ENCODE measurements at places on chromosomes 7 and 10.

- no peak for DNase-seq
Measured at GRCh38 chr7:103879411-103879810, 110.0 kb downstream of the RELN start.

DNA sequence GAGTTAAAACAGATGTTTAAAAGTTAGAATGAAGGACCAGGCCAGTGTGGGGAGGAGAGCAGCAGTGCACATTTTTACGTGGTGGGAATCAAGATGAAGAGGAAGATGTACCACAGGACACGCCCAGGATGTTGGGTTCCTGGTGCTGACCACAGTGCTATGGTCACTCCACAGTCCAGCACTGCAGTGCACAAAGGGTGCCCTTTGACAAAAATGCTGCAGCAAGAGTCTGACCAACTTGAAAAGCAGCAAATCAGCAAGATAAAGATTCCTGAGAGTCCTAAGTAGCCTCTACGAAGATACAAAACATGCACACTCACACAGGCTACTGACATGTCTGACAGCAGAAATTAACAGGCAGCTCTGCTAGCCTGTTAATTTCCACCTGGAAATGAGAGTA lies 107.1 kb downstream of the PIP4K2A start:
- DNase-seq = no peak

GRCh38 chr7:120859459-120859858 lies 1.5 kb upstream of the TSPAN12 start:
- DNase-seq = no peak

DNA sequence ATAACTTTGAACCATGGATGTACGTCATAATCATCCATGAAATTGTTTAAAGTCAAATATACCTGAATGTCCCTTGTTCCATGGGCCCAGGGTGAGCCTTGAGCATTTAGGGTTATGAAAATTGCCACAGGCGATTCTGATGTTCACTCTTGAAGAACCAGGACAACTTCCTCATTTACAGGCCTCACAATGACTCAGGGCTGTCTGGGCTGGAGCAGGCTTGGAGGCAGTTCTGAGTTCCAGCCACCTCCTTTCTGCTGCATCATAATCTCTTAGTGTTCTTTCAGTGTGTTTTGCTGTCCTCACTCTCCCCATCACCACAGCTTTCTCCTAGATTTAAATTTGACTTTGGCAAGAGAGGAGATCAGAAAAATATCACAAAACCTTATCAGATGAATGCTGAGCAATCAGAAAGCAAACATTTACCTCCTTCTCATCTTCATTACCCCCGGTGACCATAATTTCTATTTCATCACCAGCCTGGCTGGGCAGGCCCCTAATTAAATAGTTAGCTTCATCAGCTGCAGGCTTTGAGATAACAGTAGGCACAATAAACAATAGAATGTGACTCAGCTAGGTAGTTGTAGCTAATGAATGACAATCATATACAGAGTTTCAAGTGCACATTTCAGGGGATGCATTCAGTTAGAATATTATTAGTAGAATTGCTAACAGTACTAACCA lies 571.0 kb downstream of the SH2D4B start:
- DNase-seq = no peak

GRCh38 chr10:78349911-78350663 lies 316.4 kb downstream of the RPS24 start:
- no peak for DNase-seq

DNA sequence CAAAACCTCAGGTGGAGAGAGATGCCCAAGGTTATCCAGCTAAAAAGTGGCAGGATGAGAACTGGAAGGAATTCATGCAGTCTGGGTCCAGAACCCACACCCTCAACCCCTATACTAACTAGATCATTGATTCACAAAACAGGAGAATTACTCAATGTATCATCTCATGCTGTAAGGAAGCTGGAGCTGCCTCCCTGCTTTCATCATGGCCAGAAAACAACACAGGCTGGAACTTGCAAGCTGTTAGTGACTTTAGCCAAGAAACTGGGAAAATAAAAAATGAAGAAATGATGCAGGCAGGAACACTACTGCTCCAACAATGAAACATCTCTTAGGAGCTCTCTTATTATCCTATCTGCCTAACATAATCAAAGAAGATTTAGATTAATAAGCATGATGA lies 619.8 kb upstream of the CELF2 start:
- DNase-seq = no peak

Measured in activated CD4-positive, alpha-beta T cell treated with anti-CD3 and anti-CD28 coated beads, Interleukin-10, Interleukin-2, amounts not matched to agents 100 ng/mL and 50 ng/mL, durations not matched to agents 16 hours and 8 hours (primary cell).